ENCODE measurements at places on chromosomes 6 and 20.

GRCh38 chr20:58538752-58539151 lies 23.6 kb upstream of the APCDD1L start:
- peak; percentile 78 for DNase-seq

DNA sequence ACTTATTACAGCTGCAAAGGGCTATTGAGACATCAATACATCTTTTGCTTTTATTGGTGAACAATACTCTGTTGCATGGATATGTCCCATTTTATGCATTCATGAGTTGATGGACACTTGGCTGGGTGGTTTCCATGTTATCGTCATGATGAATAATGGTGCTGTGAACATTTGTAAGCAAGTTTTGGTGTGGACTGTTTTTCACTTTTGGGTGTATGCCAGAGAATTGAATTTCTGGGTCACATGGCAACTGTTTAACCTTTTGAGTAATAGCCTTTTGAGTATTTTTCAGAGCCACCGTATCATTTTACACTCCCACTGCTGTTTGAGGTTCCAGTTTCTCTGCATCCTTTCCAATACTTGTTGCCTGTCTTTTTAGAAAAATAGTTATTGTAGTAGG lies 107.0 kb downstream of the JARID2 start:
- peak; percentile 42 for DNase-seq

- DNase-seq: no peak
Observed at GRCh38 chr20:58803533-58803932, 47.2 kb downstream of the GNAS-AS1 start.

DNA sequence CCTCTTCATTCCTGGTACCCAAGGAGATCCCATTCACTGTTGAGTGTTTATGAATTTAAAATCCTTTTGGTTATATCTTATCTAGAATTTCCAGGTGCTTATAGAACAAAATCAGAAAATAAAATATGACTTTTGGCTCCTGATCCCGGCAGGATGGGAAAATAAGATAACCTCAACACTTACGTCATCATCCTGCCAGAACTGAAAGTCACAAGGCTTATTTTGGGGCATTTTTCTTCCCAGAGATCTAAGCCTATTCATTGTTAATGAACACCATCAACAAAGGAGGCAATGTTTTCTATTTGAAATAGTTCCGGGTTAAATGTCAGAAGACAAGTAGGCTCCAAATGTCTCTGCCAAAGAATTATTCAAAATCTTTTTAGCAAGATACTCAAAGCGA lies 580.6 kb downstream of the TFAP2A start:
- no peak for DNase-seq

GRCh38 chr6:84062519-84063154 lies 29.1 kb downstream of the MRAP2 start:
- DNase-seq: no peak

DNA sequence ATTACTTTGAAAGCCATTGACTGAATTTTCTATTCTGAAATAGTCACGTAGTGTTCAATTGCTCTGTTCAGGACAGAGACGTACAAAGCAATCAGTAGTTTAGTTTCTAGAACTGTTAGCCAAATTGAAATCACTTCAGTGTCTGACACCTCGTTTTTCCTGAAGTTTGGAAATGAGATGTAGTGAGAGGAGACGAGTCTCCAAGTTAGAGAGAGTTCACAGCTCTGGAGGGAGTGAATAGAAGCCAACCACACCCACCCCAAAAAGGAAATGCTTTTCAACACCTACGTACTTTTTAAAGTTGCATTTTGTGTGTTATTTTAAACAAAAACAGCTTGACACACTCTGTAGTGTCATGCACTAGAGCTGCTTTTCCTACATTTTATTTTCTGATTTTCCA lies 296.0 kb downstream of the ADGRG6 start:
- DNase-seq: no peak

DNA sequence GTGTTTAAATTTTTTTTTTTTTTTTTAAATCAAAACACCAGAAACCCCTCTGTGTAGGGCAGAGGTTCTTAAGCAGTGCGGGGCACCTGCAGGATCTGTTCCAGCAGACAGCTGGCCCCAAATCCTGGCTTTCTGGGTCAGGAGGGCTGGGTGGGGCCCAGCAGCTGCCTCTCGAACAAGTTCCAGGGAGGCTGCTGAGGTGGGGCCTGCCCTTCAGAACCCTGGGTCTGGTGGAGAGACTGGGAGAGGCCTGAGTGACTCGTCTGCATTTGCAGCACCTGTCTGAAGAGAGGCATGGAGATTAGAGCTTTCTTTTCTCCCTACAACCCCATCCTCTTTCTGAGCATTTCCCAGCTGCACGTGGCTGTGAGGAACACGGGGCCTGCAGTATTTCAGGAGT lies 8.4 kb downstream of the PSMG4 start:
- DNase-seq: no peak

DNA sequence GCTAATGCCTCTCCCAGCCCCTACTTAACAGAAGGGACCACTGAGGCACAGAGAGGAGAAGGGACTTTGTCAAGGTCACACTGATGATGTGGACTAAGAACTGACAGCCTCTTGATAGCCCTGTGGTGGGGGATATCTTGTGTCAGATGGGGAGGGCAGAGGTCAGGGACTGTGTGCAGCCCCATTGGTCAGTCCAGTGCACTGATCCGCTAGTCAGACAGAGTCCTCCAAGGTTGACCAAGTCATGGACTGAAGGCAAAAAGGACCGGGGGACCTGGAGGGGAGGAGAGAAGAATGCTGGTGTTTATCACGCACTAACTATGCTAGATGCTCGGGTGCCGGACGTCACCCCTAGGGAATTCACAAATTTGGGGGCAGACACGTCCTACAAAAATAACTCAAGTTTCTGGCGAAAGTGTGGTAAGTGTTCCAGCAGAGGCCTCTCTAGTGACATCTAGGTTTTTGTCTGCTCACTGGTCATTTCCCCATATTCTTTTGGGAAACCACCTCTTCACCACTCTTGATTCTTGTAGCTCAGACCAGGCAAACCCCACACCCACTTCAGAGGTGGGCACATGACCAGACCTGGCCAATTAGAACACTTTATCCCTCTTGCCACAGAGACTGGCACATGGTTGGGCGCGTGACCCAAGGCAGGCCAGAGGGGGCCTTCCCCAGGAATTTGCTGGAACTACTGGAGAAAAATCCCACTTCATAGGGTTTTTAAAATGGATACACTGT lies 21.0 kb downstream of the TCF15 start:
- DNase-seq: no peak

GRCh38 chr20:9981829-9982228 lies 53.0 kb upstream of the ANKEF1 start:
- DNase-seq: no peak

DNA sequence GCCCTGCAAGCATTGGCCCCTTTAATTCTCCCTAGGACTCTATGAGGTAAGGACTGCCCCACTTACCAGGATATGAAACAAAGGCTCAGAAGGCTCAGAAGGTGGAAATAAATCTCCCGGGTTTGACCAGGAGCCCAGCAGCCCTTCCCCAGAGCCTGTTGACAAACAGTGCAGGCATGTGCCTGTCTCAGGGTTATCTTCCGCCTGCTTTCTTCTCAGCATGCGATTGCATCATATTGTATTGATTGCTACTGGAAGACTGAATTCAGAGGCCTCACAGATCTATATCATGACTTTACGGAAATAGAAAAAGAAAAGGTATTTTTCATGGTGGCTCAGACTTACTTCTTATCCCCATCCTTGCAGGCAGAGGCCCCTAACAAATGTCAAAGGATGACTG lies 92.7 kb downstream of the PHACTR3 start:
- no peak for DNase-seq

- DNase-seq: peak; percentile 15
Observed at GRCh38 chr6:46521464-46521971, 30.3 kb upstream of the RCAN2 start.

DNA sequence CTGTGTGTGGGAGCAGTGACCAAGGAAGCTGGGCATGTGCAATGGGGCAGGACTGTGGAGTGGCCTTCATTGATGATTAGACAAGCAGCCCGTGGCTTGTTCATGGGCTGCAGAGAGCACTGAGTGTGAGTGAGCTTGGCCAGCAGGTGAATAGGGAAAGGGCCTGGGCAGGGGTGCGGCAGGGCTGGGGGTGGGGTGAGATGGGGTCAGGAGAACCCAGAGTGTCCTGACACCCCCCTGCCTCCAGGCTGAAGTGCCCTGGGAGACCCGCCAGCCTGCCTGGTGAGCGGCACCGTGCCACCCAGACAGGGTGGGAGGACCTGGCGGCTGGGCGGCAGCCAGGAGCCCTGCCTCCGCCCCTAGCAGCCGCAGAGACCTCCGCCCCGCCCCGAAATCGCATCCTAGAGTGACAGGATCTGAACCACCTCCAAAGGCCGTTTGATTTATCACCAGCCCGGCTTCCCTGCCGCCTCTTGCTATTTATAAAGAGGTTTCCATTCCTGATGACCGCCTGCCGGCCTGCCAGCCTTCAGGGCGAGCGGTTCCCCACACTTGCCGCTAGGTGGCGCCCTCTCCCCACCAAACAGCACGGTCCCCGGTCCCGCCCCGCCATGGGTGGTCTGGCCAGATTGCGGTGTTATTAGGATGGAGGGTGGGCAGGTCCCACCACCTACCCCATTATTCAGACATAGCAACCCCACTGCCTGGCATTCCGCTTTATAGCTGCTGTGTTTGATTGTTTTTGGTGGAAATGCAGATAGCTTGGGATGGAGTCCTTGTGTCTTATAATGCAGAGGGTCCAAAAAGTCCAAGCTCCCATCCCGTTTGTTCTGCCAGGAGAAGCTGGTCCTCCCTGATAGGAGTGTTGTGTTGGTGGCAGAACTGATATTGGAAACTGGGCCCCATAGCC lies 3.5 kb downstream of the MYLK2 start:
- peak; percentile 46 for DNase-seq

DNA sequence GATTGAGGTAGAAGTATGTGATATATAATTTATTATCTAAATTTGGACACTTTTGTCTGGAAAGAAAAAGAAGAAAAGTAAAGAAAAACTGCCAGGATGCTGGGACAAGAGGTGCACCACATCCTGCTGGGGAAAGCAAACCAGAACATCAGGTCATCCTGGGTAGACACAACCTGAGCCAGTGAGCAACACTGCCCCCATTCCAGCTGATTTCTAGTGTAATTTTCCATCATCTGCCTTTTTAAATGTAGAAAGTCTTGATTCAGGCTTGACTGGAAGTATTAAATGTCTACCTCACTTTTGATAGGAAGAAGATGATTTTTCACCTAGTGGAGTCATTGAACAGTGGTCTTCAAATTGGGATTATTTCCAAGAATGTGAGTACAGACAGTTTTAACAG lies 1164.5 kb upstream of the CITED2 start:
- peak; percentile 19 for DNase-seq

GRCh38 chr6:148451690-148452089 lies 109.1 kb downstream of the SASH1 start:
- no peak for DNase-seq

DNA sequence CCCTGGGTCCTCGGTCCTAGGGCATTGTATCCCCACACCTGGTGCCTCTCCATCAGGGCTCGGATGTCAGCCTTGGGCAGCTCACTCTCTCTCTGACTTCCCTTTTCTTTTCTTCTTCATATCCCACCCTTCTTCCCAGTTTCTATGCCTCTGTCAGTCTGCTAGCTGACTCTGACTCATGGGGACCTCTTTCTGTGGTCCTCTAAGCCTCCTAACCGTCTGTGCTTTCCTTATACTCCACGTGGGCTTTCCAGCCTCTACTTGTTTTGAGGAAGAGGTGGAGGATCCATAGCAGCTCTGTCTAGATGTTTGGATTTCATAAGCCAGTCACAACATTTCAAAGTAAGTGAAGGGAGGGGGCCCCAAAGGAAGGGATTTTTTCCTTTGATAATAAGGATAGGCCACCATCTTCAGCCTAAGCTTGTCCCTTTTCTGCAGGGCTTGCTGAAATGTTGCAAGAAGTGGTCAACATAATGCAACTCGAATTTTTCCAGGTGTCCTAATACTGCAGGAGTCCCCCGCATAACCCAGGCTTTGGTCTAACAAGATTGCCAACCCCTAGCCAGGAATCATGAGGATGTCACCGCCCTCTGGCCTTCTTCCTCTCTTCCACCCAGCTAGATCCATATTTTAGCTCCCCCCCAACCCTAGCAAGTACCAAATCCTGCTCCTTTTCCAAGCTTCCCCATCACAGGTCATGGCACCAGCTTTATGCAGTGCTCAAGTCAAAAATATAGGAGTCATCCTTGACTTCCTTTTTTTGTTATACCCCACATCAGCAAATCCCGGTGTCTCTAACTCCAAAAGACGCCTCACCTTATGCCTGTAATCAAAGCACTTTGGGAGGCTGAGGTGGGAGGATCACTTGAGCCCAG lies 8.7 kb upstream of the PLTP start:
- DNase-seq: peak; percentile 50

GRCh38 chr20:41003143-41003935 lies 25.3 kb upstream of the TOP1 start:
- DNase-seq: peak; percentile 99

GRCh38 chr6:56556751-56557540 lies 85.7 kb downstream of the DST start:
- no peak for DNase-seq

GRCh38 chr6:86192123-86192522 lies 549.4 kb upstream of the SYNCRIP start:
- DNase-seq: no peak

DNA sequence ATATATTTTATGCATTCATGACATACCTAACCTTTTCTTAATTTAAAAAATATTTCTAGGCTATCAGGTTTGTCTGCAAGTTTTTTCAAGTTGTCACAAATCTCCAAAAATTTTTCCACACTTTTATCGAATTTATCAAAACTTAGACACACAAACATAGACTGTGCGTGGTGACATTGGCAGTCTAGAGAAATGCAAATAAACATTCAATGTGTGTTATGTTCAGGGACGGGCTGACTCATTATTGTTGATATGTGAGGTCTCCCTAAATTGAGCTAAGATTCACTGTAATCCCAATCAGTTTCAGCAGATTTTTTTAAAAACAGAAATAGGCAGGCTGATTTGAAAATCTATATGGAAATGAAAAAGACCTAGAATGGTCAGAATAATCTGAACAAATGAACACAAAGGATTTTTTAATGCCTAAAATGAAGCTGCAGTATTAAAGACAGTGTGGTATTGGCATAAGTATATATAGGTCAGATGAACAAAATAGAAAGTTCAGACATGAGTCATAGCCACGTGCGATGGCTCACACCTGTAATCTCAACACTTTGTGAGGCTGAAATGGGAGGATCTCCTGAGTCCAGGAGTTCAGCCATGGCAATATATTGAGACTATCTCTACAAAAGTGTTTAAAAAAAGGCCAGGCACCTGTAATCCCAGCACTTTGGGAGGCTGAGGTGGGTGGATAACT lies 19.2 kb downstream of the BLTP3A start:
- peak; percentile 38 for DNase-seq

DNA sequence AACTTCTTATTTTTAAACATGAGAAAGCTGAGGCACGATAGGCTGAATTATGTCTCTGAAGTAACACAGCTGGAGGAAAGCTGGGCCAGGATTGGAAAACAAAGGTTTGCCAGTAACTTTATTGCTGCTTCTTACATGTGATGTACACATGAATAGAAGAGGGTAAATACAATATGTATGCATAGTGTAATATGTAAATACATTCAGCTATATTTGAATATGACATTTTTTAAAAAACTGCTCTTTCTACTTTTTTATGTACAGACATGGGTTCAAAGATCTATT lies 90.2 kb downstream of the ADTRP start:
- no peak for DNase-seq

GRCh38 chr6:36659271-36659670 lies 19.2 kb upstream of the CDKN1A start:
- DNase-seq: peak; percentile 74
